ENCODE measurements at places on chromosomes 1 and 21.

DNA sequence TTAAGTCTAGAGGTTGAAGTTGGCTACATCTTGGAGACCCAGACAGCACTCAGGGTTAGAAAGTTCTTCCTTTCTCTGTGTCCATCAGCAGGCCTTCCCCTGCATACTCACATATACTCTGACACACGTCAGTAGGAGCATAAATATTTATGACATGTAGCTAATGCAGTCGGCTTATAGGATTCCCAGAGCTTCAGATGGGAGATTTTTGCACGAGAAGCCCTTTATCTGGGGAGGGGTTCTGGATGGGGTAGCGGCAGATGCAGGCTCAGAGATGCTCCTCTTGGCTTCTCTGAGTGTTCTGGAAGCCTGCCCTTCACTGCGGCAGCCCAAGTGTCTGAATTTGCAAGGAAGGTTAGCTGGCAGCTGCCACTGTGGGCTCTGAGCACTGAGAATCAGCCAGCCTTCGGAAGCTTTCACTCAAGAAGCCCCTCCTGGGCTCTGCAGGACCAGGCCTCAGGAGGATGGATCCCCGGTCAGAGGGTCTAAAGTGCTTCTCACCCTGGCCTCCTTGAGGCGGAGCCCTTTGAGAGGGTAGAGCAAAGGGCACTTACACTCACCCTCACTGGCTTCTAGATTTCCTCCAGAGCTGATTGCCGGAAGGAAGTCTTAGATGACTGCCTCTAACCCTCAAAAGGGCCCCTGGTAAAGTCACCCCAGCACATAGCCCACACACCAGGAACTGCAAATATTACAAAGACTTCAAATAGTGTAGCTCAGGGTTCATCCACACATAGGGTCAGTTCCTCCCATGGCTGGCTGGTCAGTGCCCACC lies 68.1 kb upstream of the NFASC start:
- DNase-seq = no peak

DNA sequence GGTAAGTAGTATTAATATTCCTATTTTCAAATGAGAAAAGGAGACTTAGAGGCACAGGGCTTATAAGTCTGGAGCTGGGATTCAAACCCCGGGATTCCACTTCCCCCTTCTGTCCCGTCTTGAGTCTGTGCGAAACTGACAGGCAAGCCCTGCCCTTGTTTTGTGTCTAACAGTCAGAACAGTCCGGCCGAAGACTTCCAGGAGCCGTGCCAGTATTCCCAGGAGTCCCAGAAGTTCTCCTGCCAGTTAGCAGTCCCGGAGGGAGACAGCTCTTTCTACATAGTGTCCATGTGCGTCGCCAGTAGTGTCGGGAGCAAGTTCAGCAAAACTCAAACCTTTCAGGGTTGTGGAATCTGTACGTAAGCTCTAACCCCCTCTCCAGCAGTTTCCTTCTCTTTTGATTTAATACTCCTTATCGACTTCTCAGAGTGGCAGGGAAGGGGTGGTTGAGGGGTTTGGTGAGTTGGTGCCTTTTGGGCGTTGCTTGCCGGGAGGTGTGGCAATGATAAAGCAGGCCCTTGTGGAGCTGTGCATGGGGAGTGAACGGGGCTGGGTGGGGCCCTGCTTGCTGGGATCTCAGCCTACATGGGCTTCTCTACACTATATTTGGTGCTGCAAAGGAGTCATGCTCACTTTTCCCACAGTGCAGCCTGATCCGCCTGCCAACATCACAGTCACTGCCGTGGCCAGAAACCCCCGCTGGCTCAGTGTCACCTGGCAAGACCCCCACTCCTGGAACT lies 29.4 kb downstream of the IL6R start:
- no peak for DNase-seq

DNA sequence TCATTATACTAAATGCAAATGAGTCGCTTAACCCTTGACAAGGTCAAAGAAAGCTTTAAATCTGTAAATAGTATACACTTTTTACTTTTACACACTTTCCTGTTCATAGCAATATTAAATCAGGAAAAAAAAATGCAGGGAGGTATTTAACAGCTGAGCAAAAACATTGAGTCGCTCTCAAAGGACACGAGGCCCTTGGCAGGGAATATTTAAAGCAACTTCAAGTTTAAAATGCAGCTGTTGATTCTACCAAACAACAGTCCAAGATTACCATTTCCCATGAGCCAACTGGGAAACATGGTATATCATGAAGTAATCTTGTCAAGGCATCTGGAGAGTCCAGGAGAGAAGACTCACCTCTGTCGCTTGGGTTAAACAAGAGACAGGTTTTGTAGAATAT lies 62.7 kb downstream of the CAPN2 start:
- no peak for DNase-seq

GRCh38 chr1:93817819-93818569 lies 61.0 kb downstream of the DNTTIP2 start:
- DNase-seq = no peak

- no peak for DNase-seq
Observed at GRCh38 chr1:234899041-234899729, 229.5 kb downstream of the TOMM20 start.

- DNase-seq = no peak
Observed at GRCh38 chr21:31386006-31386405, 41.9 kb upstream of the TIAM1 start.

DNA sequence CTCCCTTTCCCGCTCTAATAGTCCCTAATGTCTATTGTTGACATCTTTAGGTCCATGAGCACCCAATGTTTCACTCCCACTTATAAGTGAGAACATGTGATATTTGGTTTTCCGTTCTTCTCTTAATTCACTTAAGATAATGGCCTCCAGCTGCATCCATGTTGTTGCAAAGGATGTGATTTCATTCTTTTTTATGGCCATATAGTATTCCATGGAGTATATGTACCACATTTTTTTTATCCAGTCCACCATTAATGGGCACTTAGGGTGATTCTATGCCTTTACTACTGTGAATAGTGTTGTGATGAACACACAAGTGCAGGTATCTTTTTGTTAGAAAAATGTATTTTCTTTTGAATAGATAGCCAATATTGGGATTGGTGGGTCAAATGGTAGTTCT lies 126.0 kb upstream of the RAB3GAP2 start:
- no peak for DNase-seq
